ENCODE measurements at places on chromosomes 1 and 21. TPM values are rescaled to one million over a fixed set of nuclear protein-coding genes. Genes with fewer than 3 reads are reported as not detected.

DNA sequence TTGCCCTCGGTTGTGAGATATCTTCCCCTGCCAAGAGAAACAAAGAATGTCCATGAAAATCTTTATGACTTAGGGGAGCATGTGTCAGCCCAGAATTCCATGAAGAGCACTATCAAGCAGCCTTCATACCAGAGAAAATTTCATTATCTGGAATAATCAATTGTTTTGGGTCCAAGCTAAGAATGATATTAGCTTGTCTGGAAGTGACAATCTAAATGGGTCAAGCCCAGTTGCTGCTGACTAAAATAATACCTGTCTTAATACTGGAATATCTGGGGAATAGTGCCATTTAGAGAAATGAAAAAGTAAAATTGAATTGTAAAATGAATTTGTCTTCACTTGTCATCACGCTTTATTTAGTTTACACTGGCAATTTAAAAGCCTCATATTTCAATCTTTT lies 407.4 kb downstream of the PLA2G4A start:
- DNase-seq = no peak

The HES2 gene
- 41.8 TPM for total RNA-seq

The MTARC2 gene
- 12.5 TPM for total RNA-seq

DNA sequence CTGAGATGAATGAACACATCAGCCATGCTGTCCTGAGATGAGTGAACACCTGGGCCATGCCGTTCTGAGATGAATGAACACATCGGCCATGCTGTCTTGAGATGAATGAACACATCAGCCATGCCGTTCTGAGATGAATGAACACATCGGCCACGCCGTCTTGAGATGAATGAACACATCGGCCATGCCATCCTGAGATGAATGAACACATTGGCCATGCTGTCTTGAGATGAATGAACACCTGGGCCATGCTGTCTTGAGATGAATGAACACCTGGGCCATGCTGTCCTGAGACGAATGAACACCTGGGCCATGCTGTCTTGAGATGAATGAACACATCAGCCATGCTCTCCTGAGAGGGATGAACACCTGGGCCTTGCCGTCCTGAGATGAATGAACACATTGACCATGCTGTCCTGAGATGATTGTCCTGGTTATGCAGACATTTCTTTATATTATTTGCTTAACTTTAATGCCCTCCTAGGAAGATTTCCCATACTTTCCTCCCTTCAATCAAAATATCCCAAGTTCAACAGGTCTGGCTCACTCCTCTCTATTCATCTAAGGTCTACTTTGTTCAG lies 48.6 kb upstream of the COL6A1 start:
- DNase-seq = no peak

- DNase-seq = no peak
Measured at GRCh38 chr1:33247545-33247944, 8.7 kb upstream of the ZNF362 start.

DNA sequence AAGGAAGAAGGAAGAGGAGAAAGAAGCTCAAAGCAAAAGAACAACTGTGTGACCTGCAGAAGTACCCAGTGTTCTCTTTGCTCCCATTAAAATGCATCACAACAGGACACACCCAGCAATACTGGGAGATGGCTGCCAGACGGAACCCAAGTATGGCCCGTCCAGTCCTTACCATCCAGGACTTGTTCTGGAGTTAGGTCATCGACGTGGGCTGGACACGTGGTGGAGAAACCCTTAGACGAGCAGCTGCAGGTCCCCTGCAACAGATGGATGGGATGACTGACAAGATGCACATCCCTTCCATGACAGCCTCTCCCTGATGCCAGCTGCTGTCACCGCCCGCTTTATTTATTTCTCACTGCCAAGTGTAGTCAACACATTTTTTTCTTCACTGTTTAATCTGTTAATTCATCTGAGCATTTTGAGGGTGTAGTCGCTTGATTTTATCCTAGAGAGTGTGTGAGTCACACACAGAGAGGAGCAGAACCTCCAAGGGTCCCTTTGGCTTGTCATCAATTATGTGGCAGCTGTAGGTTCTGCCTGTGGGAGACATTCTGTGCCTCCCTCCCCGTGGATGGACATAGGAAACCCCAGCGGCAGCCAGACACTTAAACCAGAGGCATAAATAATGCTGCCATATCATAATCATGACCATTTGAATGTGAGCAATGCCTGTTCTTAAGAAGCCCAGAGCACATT lies 80.9 kb downstream of the ABCA4 start:
- no peak for DNase-seq

DNA sequence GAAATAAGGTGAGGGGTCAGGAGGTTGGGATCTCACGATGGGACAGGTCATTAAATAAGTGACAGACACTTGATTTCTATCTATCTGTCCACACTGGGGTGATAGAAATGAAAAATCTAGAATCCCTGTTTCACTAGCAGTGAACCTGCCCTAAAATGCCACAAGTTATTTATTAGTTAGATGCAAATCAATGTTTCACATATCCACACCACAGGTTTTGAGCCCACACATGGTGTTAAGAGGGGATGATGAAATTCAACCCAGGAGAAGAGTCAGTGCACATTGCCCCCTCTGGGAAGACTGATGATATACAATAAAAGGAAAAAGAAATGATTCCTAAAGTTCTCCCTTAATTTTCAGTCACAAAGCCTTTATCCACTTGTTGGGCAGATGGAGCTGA lies 10.1 kb upstream of the NTPCR start:
- DNase-seq = no peak

- no peak for DNase-seq
Measured at GRCh38 chr1:154466206-154466605, 35.8 kb upstream of the TDRD10 start.

The NR1I3 gene
- total RNA-seq = not detected

- DNase-seq = no peak
Measured at GRCh38 chr1:181062836-181063428, 25.6 kb upstream of the IER5 start.

The SLC5A9 gene
- total RNA-seq = not detected

The TADA1 gene
- total RNA-seq = 7.3 TPM

GRCh38 chr1:229229721-229230139 lies 41.2 kb upstream of the RAB4A start:
- no peak for DNase-seq

DNA sequence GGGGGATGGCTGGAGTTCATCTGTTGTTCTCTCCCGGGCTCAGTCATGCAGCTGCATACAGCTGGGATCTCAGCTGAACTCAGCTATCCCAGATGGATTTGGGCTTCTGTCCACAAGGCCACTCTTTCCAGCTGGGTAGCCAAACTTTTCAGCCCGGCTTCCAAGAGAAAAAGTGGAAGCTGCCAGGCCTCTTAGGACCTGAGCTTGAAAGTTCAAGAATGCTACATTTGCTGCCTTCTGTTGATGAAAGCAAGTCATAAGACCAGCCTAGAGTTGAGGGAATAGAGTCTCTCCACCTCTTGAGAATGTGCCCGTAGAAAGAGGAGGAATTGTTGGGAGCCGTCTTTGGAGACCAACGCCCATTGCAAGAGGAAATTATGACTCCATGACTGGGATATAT lies 95.3 kb downstream of the C1orf21 start:
- DNase-seq = no peak

The CCDC17 gene
- total RNA-seq = 1.9 TPM

The NBPF6 gene
- total RNA-seq = not detected

DNA sequence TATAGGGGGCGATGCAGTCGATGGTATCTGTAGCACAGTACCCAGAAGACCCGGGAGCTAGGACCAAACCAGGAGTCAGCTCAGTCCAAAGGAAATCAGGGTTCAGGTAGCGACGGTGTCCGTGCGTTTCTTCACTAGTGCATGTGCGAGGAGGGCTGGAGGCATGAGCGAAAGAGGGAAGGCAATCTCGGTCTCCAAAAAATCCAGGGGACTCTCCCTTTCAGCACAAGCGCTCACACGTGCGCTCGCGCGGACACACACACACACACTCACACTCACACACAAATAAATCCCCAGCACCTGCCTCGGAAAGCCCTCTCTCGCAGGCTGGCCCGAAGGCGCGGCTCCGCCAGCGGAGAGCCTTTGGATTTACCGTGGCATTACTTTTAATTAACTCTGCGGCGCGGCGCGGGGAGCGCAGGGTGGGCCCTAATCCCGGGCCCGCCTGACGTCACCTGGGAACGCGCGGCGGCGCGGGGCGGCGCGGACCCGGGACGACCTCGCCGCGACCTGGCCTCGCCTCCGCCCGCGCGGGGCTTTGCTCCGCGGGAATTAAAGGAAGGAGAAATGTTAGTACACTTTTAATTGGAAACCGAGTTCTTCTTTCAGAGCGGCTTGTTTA lies 121.2 kb downstream of the LMX1A start:
- DNase-seq = no peak

The SERPINC1 gene
- 0.18 TPM for total RNA-seq

DNA sequence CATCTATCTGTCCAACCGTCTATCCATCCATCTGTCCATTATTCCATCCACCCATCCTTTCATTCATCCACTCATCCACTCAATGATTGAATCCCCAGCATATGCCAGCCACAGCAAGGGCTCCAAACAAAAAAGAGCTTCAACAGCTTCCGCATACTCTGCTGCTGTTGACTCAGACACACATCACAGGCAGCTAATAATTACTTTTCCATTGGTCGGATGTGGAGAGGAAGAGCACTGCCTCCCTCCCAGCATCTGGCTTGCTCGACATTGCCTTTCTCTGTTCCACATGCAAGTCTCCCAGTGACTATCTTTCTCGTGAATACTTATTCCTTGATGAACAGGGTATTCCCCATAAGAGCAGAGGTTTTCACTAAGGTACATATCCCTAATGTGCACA lies 176.5 kb downstream of the HIVEP3 start:
- DNase-seq = no peak

DNA sequence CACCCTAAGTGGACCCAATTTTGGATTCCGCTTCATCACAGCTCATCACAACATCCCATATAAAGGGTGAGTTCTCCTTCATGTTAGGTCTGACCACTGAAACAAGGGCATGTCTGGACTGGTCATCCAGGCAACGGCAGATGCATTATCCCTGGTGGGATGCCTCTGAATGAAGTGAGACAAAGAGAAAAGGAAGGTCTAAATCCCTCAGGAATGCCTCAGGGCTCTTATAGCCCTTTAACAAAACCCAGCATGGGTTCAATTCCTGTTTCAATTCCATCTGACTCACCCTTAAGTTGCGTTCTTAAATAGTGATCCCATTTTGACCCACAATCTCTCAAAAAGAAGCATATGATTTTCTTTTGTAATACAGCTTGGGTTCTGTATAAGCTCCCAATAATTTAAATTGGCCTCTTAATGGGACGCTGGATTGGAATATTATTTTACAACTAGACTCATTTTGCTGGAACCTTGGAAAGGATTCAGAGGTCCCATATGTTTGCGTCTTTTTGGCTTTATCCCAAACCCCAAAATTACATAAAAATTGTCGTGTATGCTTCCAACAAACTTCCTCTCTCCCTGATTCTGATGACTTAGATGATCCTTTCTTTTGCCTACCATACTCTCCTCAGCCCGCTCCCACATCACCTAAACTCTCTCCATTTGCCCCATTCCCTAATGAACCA lies 287.4 kb upstream of the ZP4 start:
- DNase-seq = no peak

The ADAMTS4 gene
- total RNA-seq = 23.8 TPM

- DNase-seq = no peak
Measured at GRCh38 chr1:200866521-200866920, 6.3 kb upstream of the GPR25 start.

The SPATA45 gene
- total RNA-seq = not detected

- no peak for DNase-seq
Measured at GRCh38 chr1:157653494-157653873, 47.1 kb downstream of the FCRL3 start.

GRCh38 chr1:1427106-1427819 lies 6.2 kb upstream of the ANKRD65 start:
- no peak for DNase-seq

The SLC44A5 gene
- 1.7 TPM for total RNA-seq

DNA sequence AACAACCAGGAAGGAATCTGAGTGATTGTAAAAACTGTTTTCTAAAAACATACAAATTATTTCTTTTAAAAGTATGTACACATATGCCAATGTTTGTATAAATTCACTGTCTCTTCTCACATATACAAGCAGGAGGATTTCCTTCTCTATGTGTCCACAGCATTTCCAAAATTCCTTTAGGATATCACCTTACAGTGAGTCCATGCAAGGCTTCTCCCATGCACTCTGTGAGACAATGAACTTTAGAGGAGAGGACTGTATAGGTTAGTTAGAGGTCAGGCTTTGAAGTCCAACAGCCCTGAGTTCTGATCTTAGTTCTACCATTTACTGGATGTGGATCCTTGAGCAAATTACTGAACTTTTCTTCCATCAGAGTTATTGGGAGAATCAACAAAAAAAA lies 34.1 kb upstream of the USH2A start:
- DNase-seq = no peak

GRCh38 chr1:165383599-165384405 lies 27.3 kb upstream of the LMX1A start:
- DNase-seq = no peak

DNA sequence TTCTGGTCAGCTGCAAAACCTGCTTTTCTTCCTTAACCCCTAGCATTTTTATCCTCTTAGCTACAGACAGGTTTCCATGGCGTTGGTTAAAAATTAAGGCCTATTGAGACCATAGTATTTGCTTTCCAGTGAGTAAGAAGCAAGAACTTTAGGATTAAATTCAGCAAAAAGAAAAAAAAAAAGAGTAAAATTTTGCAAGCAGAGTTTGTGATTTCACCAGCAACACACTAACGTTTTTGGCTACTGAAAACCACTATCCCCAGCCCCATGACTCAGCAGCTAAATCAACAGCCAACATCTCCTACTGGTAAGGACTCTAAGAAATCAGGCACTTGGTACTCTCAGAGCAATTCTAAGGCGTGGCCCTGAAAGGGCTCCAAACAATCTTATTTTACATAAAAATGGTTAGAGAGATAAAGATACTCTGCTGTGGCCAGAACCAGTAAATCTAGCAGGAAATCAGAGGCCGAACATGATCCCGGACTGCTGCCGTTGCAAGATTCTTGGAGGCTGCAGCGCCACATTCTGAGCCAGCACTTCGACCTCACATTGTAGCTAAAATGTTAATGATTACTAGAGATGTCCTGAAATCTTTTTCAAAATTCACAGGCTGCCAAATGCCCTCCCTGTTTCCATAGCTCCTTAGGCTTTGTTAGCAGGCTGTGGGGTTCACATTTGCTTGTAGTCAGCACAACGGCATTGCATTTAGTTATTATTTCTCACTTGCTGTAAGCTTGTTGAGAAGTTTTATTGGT lies 1.6 kb upstream of the ENO1 start:
- DNase-seq = no peak

The GLIS1 gene
- total RNA-seq = 1.6 TPM

DNA sequence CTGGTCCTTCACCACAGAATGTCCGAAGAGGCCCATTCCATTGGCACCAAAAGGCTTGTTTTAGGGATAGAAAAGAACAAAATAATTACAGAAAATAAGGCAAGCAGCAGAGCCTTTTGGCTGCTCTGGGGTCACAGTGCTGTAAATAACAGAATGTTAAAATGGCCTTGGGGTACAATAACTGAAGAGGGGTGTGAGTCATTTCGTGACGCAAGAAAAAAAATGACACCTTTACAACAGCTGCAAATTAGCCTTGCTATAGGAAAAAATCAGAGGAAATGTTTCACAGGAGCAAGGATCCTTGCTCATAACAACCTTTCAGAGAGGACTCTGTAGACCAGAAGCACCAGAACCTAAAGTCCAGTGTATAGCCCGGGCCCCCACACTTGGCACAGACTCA lies 483.4 kb downstream of the OMA1 start:
- no peak for DNase-seq

The LDLRAD2 gene
- 0.05 TPM for total RNA-seq

Measured in glomerular endothelial cell (primary cell).